Esophagus squamous epithelium (tissue), 5 donors: ENCODE measurements at places on chromosomes 2 and 18. TPM values are rescaled to one million over a fixed set of nuclear protein-coding genes. Genes with fewer than 3 reads are reported as not detected.

DNA sequence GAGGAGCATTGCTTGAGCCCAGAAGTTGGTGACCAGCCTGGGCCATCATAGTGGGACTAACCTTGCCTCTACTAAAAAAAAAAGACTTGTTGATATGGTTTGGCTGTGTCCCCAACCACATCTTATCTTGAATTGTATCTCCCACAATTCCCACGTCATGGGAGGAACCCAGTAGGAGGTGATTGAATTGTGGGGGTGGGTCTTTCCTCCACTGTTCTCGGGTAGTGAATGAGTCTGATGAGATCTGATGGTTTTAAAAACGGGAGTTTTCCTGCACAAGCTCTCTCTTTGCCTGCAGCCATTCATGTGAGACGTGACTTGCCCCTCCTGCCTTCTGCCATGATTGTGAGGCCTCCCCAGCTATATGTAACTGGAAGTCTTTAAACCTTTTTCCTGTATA is 47.0 kb downstream of the PROC start:
- no peak overlapping the region for H3K27ac ChIP-seq
- H3K4me1 ChIP-seq = peaks cover 5% of the 10 kb centered on the region
- no peaks in the 10 kb centered on the region for H3K27me3 ChIP-seq
- DNase-seq = no peak
- H3K36me3 ChIP-seq = no peaks in the 10 kb centered on the region
- H3K4me3 ChIP-seq = no peak overlapping the region

- no peaks in the 10 kb centered on the region for H3K4me1 ChIP-seq
- H3K36me3 ChIP-seq = no peaks in the 10 kb centered on the region
- H3K27ac ChIP-seq = no peak overlapping the region
- DNase-seq = no peak
- H3K4me3 ChIP-seq = no peak overlapping the region
Observed at GRCh38 chr2:145411493-145411892, 891.6 kb upstream of the ZEB2 start.

DNA sequence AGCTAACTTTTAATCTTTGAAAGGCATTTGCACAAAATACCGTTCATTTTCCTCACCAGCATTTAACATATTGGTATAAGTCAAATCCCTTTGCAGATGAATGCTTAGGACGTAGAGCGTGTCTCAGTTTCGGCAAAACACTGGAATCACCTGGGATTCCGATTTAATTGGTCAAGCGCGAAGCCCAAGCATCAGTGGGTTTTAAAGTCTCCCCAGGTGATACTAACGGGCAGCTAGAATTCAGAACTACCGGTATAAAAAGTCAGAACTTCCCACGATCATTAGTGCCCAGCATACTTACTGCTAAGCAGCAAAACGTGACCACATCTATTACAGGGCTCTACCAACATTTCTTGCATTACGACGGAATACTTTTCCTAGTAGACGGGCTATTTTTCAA is 24.6 kb downstream of the ALPK2 start:
- H3K27ac ChIP-seq = no peak overlapping the region
- no peaks in the 10 kb centered on the region for H3K4me1 ChIP-seq
- H3K27me3 ChIP-seq = no peaks in the 10 kb centered on the region
- DNase-seq = no peak

Gene ZFP36L2
- total RNA-seq = 87.7 TPM

Gene PKDCC
- total RNA-seq = 16.8 TPM
